ENCODE measurements at places on chromosomes 13 and 19.

- no peak for DNase-seq
Observed at GRCh38 chr13:28741084-28741491, 22.3 kb upstream of the SLC46A3 start.

GRCh38 chr13:99796175-99796819 lies 175.3 kb downstream of the ZIC5 start:
- peak; percentile 79 for DNase-seq

- peak; percentile 3 for DNase-seq
Observed at GRCh38 chr13:76336889-76337844, 549.0 kb downstream of the KCTD12 start.

DNA sequence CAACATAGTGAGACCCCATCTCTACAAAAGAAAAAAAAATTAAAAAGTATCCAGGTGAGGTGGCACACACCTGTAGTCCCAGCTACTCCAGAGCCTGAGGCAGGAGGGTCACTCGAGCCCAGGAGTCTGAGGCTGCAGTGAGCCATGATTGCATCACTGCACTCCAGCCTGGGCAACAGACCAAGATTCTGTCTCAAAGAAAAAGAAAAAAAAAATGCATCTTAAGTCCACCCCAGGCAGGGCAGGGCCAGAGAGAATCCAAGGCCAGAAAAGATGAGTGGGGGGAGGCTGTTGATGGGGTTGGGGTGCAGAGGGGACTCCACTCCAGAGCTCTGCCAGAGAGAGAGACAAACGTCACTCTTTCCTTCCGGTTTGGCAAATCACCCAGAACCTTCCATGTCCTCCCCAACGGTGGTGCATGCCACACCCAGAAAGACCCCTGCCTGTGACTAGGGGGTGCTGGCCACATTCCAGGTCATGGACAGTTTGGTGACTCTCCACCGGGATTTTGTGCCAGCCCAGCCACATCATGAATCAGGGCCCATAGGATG lies 431 bp downstream of the FUT3 start:
- DNase-seq, result no peak

DNA sequence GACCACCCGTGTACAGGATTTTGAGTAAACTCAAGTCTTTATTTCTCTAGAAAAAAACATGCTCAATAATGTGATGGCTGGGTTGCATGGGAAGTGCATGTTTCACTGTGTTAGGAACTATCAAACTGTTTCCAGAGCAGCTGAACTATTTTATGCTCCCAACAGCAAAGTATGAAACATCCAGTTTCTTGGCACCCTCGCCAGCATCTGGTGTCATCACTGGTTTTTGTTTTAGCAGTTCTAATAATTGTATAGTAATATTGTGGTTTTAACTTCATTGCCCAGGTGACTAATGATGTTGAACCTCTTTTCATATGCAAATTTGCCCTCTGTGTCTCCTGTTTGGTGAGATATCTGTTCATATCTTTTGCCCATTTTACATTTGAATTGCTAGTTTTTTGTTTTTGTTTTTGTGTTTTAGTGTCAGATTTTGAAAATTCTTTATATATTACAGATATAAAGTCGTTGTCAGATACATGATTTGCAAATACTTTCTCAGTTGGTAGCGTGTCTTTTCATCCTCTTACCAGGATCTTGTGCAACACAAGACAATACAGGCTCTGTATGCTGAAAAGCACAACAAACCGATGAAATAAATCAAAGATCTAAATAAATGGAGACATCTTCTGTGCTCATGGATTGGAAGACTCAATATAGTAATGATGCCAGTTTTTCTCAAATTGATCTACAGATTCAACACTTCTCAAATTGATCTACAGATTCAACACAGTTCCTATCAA lies 87.8 kb downstream of the IPO5 start:
- DNase-seq, result no peak

- DNase-seq, result no peak
Observed at GRCh38 chr13:32645854-32646253, 59.6 kb downstream of the PDS5B start.

- DNase-seq, result no peak
Observed at GRCh38 chr13:43864921-43865320, 14.6 kb downstream of the CCDC122 start.

DNA sequence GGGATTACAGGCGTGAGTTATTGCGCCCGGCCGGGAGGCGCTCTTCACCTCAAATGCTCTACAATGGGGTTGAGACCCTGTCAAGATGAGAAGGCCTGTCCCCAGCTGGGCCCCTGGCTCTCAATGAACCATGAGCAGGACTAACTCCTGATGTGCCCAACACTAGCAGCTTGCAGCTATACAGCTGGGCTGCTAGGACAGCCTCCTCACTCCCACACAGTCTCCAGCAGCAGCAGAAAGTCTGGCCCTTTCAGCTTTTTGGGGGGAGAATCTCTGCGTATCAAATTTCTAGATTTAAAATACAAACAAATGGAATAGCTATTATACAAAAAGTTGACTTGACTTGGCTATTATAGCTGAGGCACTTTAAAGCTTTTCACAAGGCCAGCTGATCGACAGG lies 30.2 kb downstream of the TMTC4 start:
- no peak for DNase-seq

DNA sequence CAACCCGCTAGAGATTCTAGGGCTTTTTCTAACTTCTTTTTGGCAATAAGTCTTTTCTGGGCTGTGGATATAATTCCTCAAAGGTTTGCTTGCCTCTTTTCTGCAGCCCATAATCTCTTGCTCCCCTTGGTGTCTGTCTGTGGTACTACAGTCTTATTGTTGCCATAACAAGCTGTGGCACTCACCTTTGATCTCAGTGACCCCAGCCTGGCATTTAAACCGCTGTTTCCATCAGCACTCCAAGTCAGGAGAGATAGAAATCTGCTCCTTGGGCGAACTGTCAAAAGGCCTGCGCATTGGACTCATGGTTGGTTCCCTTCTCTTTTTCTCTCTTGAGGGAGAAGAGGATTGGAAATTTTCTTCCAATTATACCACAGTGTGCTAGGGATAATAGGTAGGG lies 14.5 kb upstream of the MPHOSPH8 start:
- DNase-seq, result no peak

DNA sequence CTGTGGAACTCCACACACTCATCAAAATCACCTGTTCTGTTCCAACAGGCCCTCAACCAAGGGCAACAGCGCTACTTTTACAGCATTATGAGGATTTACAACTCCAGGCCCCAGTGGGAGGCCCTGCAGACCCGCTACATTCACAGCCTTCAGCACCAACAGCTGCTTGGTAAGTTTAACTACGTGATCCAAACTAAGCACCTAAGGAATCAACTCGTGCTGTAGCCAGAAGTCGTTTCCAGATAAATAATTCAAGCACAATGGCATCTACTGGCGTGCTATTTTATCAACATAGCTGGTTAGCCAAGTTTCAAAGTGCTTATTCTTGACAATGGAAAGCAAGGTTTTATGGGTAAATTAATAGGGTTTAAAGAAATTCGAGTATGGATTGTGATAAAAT lies 5.3 kb downstream of the FAM216B start:
- no peak for DNase-seq

- no peak for DNase-seq
Observed at GRCh38 chr13:36979361-36980050, 19.6 kb downstream of the ALG5 start.

DNA sequence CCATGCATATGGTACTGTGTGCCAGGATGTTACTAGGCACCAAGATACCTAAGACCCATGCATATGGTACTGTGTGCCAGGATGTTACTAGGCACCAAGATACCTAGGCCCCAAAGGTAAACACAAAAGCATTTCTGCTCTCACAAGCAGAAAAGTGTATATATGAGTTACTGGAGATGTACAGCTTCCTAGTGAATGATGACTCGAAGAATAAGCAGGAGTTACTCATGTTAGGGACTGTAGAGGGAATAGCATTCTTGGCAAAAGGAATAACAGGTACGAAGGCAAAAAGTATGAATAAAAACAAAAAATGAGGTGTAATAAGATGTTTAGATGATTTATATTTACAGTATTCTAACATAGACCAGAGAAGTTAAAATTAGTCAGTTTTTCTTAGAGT lies 383.7 kb downstream of the DIAPH3 start:
- no peak for DNase-seq

DNA sequence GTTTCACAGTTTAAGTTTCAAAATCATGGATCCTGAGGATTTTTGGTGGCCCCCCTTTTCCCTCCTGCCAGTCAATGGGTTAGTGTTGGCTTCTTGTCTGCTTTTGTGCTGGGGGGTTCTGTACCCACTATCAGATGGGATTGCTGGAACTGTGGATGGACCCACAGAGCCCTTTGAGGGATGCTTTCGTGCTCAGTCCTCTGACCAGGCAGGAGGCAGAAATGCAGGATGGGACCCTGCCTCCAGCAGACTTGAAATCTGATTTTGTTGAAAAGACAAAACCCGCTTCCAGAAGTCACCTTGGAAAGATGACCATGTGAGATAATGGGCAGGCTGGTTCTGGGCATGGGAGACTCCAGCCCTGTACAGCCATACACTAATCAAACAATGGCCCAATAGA lies 408.9 kb downstream of the ZNF536 start:
- DNase-seq, result no peak

DNA sequence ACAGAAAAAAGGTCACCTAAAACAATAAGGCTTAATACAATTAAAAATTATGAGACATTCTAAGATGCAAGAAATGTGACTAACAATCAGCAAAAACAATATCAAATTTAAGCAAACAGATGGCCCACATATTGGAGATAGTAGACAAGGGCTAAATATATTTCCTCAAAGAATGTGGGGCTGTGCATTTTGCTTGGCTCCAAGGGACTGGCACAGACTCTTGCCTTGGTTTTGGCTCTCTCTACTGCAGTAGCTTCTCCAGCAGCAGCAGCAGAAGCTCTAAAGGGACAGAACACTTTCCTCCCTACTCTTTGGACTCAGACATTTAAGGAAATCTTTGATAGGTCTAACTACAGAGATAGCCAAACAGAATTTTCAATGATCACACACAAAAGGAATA lies 38.2 kb upstream of the ZNF780A start:
- no peak for DNase-seq

DNA sequence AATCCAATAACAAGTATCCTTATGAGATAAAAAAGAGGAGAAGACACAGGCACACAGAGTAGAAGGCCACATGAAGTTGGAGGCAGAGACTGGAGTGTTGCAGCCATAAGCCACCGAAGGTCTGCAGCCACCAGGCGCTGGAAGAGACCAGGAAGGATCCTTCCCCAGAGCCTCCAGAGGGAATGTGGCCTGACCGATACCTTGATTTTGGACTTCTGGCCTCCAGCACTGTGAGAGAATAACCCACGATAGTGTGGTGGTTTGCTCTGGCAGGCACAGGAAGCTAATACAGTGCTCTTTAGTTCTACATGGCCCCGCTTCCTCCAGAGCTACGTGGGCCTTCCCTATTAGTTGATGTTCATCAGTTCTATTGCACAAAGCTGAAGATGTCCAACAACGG lies 15.3 kb upstream of the SULT2A1 start:
- DNase-seq, result no peak

GRCh38 chr13:34070544-34071303 lies 252.8 kb downstream of the RFC3 start:
- DNase-seq, result no peak

DNA sequence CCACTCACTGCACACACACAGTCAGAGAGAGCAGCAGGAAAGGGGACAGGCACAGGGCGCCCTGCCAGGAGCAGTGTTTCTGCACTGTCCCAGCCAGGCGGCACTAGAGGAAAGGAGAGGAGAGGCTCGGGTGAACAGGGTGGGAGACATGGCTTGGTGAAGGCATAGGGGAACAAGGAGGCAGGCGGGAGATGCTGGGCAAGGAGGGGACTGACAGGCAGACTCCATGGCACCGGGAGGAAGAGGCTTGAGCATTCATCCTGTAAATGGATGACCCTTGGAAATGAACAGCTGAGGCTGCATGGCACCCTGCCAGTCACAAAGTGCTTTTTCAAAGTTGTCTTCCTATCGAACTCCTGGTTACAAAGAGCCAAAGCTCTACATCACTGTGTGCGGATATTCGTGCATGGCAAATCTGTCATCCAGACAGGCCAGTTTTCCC lies 22.4 kb downstream of the MED26 start:
- no peak for DNase-seq

DNA sequence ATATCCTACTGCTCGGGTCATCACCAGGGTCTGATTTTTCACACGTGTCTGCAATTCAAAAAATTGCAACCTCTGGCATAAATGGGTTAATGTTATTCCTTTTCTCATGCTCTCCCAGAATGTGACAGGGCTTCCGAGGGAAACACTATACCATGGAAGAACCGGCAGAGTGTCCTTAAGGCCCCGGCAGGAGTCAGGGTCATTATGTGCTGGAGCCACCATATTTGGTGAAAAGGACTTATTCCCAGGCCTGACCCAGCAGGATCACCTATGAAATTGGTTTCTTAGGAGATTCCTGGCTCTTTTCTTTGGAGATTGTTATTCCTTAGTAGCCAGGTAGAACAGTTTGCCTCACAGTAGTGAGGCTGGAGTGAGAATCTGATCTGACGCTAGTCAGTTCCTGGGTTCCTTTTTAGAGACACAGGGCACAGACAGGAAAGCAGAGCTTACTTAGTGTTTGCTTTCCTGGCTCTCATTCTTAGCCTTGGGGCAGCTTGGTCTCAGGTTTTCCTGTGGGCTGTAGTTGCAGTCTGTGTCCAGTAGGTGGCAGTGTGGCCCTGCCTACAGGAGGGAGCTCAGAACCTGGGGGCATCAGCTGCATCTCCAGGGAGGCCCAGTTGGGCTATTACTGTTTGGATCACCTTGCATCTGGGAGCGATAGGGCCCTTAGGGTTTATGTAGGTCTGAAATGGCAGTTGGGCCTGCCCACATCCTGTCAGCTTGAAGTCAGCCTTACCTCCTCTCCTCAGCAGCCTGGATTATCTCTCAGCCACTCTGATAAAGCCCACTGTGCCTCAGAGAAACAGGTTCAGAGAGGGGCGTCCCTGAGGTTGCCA lies 12.4 kb downstream of the SNRNP70 start:
- DNase-seq, result no peak

DNA sequence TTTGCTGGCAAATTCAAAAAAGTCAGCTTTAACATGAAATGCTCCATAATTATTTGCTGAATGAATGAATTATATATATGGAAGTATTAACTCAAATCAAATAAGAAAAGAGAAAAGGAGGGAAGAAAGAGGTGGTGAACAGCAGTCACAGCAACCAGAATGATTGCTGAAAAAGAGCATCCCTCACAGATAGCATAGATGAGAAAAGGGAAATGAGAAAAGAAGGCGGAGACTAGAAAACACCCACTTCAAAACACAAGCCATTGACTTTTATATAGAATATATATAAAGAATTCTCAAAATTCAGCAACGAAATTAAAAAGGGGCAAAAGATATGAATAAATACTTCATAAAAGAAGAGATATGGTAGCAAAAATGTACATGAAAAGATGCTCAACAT lies 75.2 kb downstream of the CAB39L start:
- no peak for DNase-seq

GRCh38 chr19:30932854-30933253 lies 416.4 kb downstream of the TSHZ3 start:
- no peak for DNase-seq

- no peak for DNase-seq
Observed at GRCh38 chr13:97844151-97844550, 109.3 kb upstream of the IPO5 start.

Data from NT2/D1 (cell line).